ENCODE measurements at places on chromosomes 4 and X.

DNA sequence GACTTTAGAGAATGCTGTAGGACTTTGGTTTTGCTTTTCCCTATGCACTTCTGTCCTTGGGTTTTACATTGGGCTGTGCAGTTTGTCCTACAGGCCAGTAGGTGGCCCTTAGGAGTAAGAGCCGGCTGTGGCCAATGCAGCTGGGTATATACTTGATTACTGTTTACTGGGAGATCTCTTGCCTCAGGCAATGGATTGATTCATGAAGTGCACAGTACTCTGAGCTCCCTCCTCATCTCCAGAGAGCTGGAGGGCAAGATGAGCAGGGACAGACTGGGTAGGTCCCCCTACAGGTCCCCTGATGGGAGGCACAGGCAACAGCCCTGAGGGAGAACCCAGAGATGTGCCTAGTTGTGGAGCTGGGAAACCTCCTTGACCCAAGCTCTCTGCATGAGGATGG lies 103.8 kb upstream of the QRFPR start:
- peak; percentile 25 for DNase-seq

DNA sequence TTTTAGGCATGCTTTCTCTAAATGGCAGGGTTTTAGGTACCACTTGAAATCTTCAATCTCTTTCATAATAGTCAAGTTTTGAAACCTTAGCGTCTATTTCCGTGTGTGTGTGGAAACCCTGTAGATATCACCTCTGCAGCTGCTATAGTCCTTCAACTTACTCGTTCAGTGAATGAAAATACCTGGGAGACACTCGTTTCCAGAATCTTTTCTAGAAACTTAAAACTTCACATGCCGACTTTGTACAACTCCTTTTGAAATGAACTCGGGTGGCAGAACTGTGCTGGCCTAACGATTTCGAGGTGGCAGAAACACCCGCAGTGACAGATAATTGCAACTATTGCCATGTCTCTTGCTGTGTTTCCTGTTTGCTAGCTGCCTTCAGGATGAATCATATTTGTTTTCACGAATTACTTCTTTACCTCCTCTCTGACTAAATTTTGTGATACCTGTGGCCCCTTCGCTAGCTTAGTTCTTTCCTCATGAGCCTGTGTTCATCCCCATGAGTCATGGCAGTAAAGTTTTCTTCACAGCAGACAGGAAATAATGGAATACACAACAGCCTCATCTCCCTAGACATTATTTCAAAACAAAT lies 104.7 kb upstream of the SMIM10 start:
- no peak for DNase-seq

DNA sequence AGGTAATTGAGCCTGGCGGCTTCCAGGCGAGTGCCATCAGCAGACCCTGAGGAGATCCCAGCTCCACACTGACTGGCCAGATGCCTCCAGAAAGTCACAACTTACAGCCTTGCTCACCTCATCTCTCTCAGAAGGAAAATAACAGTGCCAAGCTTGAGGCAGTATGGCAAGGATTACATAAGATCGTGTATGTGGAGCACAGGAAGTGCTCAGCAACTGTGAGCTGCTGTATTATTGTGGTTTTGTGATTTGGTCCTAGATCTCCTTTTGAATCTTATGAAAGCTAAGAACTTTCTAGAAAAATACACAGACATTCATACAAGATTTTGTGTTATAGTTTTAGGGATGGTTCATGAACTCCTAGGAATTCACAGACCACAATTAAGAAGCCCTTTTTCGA lies 14.0 kb downstream of the RASL11B start:
- no peak for DNase-seq

DNA sequence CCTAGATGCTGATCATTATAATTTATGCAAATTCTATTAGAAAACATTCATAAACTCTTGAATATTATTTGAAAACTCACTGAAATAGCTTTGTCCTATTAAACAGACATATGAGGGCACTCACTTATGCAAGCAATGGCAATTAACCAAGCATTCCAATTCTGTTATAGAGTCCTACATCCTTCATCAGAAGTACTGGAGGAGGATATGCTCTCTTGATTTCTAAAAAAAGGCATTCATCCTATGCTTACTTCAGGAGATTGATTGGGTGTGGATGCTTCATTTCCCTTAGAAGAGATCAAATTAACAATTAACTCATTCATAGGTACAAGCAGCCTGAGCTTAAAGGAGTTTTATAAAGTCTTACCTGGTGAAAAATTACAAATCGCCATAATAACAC lies 1317.2 kb downstream of the PCDH7 start:
- no peak for DNase-seq

DNA sequence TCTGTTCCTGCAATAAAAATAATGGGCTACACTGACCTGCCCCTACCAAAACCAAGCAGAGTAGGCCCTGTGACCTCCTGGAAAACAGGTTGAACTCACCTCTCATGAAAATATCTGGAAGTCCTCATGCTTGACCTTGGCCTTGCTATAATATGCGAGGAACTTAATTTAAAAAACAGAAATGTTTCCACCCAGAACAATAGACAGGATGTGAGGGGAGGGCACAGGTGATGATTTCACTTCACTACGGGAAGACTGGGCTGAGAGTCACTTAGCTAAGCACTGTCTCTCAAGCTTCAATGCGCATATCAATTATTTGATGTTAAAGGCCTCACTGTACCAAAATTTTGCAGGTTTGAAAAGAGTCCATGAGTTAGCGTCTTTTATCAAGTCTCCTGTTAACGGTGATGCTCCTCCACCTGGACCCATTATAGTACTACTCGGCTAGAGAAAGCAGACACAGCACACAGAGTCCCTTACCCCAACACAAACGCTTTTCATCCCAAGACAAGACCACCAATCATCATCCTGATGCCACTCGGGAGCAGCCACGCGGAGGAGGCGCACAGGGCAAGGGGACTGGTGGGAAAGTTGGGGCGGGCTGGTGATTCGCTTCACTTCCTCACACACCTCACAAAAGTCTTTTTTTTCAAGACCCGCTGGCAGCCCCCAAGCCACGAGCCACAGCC lies 25.9 kb downstream of the ZNF721 start:
- DNase-seq: peak; percentile 9

DNA sequence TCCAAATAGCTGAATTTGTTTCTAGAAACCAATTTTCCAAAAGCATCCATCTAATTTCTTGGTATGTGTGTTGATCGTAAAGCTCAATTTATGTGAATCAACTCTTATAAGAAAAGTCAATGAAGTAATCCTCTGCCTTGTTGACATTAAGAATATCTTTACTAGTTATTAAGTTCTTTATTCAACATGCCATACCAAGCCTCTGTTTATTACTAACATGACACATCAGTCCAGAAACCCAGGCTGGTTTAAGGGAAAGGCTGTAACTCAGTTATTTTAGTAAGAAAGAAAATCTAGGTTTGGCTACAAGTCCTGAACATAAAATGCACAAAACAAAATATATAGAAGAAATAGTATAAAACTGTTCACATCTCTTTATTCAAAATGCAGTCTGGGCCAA lies 48.0 kb downstream of the KLHL34 start:
- DNase-seq: no peak

GRCh38 chr4:101205916-101206315 lies 141.4 kb downstream of the PPP3CA start:
- no peak for DNase-seq

- no peak for DNase-seq
Observed at GRCh38 chr4:123379392-123379791, 17.2 kb upstream of the SPRY1 start.

DNA sequence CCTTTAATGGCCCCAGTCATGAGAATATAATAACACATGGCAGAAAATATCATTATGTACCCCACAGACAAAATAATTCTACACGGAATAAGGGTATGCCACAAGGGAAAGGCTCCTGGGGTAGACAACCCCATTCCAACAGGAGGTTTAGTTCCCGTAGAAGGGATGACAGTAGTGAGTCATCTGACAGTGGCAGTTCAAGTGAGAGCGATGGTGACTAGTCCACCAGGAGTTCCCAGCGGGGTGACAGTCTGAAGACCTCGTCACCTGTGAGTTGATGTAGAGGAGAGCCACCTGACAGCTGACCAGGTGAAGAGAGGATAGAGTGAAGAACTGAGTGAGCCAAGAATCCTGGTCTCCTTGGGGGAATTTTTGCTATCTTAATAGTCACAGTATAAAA lies 13.5 kb downstream of the MEPE start:
- no peak for DNase-seq

DNA sequence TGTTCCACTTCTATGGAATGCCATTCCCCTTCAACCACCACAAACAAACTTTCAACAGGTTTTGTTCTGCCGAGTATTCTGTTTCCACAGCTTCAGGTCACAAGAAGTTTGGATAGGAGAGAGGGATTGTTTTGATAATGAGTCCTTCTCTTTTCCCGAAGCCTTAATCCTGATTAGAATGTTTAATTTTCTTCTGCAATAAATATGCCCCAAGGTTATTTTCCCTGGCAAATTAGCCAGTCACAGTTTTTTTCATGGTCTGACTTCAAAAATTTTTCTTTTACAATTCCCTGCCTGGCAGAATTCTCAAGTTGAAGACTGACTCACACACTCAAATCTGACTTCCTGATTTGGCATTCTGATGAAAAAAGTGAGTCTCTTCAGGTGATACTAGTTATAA lies 33.1 kb upstream of the EDNRA start:
- DNase-seq: no peak

DNA sequence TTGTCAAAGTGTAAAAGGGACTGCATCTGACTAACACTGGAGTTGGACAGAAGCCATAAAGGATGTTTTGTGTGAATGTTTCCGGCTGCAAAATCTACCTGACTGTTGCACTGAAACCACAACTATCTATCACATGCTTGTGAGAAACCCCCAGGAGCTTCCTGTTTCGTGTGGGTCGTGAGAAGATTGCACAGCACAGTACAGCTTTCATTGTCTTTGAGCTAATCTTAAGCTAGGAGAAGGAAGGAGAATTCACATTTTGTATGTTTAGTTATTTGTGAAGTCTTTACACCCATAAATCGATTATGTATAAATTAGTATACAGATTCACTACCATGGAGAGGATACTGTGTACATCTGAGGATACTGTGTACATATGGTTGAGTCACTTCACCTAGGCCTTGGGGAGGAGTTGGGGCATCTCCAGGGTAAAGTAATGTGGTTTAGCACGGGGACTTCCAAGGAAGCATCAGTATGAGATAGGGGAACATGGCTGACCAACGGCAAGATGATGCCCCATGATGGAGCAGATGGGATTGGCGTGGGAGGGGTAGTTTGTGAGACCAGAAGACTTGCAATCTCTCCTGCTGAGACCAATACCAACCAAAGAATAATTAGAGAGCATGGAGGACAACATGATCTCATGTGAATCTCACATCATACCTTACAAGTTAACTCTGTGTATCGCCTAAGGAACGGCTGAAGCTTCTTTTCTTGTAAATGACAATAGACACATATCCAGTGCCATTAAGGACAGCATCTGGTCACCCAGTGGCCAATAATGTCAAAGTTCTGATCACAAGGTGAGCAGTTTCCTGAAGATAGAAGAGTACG lies 43.1 kb upstream of the FAM9C start:
- DNase-seq: no peak

DNA sequence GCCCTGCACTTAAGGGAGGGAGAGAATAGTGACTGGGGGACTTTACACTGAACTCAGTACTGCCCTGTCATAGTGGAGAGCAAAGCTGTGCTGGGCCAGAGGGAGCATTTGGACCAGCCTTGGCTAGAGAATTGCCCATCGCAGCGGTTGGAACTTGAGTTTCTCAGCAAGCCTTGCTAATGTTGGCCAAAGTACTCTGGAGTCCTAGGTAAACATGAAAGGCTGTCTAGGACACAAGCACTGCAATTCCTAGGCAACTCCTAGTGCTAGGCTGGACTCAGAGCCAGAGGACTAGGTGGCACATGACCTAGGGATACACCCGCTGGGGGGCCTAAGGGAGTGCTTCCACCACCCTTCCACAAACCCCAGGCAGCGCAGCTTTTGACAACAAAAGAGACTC lies 15.0 kb downstream of the MED14 start:
- no peak for DNase-seq

GRCh38 chr4:6594826-6595355 lies 19.9 kb downstream of the MAN2B2 start:
- DNase-seq: no peak

DNA sequence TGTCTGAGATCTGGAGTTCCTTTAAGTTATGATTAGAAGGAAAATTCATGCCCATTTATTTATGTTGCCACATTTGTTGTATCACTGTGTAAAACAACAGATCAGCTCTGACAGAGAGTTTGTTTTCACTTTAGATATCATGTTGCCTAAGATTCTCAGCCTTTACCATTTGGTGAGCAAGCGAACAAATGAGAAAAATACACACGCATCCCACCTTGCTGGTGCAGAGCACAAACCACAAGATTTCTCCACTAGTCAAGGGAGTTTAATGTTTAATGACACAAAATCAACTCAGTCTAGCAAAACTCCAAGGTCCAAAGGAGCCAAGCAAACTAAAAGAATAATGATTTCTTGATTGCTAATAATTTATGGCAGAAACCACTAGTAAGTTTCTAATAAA lies 27.7 kb downstream of the FGF5 start:
- DNase-seq: no peak

DNA sequence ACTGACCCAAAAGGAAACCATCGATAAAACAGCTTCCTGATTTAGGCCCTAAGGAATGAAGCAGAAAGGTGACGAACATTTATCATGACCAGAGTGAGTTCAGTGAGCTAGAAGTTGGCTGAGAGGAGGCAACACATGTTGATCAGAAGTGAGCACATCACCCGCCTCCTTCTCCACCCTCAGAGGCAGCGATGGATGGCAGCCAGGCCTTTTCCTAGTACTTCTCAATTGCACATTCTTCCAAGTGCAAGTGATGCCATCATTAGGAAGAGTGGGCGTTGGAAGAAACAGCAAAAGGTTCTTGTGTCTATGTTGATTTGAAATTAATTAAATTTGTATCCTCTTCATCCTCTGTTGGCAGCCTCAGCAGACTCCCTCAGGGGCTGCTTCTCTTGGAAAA lies 51.7 kb downstream of the TMEM154 start:
- DNase-seq: no peak

DNA sequence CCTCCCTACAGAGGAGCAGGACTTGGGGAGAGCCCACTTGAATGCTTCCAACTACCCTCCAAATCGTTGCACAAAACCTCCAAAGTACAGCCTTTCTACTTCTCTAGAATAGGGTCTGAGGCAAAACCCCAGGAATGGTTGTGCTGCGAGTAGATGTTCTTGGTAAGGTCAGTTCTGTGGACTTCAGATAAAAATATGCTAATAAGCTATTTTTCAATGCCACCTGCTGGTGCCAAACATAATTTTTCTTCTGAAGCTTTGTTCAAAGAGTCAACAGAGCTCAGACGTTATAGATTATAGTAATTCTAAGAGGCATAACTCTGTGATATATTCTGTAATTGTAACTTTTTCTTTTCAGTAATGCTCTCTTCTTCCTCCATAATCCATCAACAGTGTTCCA lies 425.7 kb downstream of the GPAT3 start:
- DNase-seq: no peak

GRCh38 chrX:93322110-93322509 lies 351.3 kb downstream of the NAP1L3 start:
- no peak for DNase-seq

DNA sequence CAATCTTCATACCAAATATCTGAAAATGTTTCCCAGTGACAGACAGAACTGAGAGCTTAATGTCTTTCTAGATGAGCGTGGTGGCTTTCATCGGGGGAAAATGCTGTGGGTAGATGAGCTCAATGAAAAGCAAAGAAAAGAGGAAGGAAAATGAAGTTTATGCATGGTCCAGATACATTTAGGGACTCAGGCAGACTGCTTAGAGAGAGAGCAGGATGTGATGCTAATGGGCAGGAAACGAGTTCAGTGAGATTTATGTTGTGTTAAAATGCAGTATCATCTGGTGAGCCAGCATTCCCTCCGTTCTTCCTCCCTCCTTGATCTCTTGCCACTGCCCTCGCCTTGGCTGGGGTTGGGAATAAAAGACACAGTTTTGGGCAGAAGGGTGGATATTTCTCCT lies 229.2 kb downstream of the GBA3 start:
- no peak for DNase-seq

- no peak for DNase-seq
Observed at GRCh38 chrX:13875572-13875971, 58.7 kb upstream of the GPM6B start.
